H54 (cell line): ENCODE measurements at places on chromosomes 16 and 17.

- DNase-seq, result no peak
Measured at GRCh38 chr16:27692576-27692975, 142.6 kb downstream of the KATNIP start.

- no peak for DNase-seq
Measured at GRCh38 chr17:72376526-72377345, 255.9 kb downstream of the SOX9 start.

DNA sequence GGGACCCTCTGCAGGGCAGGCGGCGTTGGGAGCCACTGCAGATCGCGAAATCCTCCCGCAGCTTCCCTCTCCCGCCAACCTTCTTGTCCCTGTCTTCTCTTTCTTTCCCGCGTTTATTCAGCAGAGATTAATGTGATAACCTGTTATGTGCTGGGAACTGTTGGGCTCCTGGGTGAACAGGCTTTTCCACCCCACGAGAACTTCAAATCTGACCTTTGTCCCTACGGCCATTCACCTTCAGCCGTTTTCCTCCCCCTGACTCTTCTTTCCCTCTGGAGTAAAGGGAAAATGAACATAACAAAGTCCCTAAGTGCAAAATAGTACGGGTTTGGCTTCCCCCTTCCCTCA, 15.2 kb upstream of the KPNA2 start:
- DNase-seq, result peak; percentile 33

GRCh38 chr17:9886141-9886930, 18.7 kb downstream of the RCVRN start:
- no peak for DNase-seq

DNA sequence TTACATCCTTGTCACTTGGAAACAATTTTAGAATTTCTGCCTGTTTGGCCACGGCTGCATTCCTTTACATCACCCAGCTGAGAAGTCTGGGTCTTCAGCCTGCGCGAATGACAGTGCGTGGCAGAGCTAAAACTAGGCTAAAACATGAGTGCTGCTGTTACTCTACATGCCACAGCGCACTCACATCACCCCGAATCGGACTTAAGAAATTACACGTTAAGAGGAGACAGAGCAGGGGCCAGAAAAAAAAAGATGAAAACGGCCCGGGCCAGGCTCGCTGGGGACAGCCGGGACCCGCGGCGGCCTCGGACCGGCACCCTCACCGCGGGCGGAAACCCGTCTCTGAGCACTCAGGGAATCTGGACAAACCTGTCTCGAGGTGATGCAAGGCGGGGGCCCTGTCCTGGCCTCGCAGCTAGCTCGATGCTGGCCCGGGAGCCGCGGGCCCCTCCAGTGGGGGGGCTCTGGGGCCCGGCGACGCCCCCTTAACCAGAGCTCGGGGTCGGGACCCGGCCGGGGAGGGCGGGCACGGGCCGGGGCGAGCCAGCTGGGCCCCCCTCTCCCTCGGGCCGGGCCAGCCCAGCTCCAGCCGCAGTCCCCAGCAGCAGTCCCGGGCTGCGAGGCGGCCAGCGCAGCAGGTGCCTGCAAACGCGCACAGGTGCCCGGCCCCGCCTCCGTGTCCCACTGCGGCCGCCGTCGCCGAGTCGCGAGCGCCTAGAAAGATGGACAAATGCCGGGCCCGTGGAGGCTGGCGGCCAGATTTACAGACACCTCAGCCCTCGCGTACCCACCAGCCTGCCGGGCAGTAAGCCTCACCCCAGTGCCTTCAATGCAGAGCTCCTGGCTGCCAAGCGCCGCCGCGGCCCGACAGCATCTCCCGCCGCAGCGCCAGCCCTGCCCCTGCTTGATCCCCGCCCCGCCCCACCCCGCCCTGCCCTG, at the start of gene AKTIP:
Gene AKTIP (minus strand): TSS at position 879 of the 939 bp plus-strand sequence. CDS start 2,950 bp downstream, outside the sequence.
- peak; percentile 34 for DNase-seq

GRCh38 chr16:26614237-26614841, 452.4 kb upstream of the C16orf82 start:
- no peak for DNase-seq

DNA sequence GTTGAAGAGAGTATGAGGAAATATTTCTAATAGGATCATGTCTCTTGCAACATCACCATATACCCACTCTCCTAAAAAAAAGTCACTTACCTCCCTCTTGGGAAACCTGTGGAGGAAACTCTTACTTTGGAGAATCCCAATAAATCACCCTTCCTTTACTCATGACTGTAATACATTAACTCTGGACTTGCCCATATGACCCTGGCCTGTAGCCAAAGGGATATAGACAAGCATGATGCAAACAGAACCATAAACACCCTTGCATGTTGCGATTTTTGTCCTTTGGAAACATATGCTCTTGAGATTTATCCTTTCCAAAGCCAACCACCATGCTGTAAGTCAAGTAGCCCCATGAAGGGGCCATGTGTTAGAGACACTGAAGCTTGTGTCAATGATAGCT, 19.5 kb downstream of the CDH11 start:
- DNase-seq, result no peak

DNA sequence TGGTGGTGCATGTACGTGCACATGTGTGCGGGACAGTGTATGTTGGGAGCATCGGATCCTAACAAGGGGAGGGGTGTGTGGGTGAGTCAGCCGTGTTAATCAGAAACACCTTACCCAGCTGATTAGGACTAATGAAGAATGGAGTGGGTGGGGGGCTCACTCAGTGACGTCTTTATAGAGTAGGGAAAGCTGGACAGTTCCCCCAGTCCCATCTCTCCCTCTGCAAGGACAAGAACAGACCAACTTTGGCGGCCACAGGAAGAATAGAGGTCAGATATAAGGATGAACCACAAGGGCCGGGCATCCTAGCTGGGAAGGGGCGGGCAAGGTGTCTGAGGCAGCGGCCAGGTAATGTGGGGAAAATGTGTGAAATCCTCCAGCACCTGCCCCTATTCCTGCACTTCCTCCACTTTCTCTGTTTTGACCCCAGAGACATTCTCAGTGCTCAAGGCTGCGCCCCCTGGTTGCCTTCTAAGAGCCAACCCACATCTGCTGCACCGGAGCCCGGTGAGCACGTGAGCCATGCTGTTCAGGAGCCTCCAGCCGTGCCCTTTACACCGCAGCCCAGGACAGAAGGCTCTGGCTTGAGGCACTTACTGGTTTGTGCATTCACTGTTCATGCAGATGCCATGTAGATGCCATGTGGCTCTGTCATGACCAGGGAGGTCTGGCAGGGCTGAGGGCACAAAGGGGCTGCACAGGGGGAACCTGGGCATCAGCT, 18.9 kb upstream of the TBX21 start:
- no peak for DNase-seq

DNA sequence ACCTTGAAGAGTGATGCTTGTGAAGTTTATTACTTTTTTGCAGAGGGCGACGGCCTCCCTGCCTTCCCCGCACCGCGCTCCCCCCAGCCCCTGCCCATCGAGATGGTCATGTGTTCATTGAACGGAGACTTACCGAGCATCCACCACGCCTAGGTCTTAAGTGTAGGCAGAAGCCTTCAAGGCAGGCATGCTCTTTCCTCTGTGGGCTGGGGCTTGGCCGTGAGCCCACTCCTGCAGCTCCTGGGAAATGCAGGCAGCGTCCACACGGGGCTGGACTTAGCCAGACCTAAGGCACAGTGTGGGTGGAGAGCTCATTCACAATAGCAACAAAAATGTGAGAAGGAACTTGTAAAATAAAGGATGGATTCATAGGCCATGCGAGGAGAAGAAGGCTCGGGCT, 19.2 kb downstream of the RNF213 start:
- DNase-seq, result no peak

DNA sequence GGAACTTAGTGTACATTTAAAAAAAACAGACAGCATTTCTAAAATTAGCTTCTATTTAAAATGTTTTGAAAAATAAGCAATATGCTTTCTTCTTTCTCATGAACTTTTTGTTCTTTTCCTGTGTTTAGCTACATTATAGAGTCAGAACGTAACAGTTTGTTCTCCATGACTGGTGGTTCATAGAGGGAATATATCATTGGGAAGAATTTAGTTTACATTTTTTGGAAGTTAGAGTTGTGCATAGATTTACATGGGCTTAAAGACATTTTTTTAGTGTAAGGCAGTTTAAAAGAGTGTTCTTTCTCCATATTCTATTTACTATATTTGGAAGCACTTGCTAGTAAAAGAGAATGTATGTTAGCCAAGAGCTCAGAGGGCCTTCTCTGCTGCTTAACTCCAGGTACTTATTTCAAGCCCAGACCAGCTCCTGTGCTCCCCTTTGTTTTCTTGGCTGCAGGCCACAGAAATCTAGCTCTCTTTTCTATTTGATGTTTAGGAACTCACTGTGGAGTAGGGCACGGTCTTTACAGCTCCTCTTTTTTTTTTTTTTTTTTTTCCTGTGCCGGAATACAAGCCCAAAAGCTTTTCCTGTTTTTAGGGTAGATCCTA, 20.2 kb downstream of the AP2B1 start:
- no peak for DNase-seq

GRCh38 chr17:74393346-74393942, 26.1 kb downstream of the GPR142 start:
- DNase-seq, result no peak

GRCh38 chr16:27447301-27447700, 45.3 kb downstream of the IL21R start:
- no peak for DNase-seq

GRCh38 chr16:6209355-6209930, 1111.8 kb upstream of the EEF2KMT start:
- no peak for DNase-seq

GRCh38 chr17:79707931-79708891, 22.5 kb upstream of the ENPP7 start:
- no peak for DNase-seq

DNA sequence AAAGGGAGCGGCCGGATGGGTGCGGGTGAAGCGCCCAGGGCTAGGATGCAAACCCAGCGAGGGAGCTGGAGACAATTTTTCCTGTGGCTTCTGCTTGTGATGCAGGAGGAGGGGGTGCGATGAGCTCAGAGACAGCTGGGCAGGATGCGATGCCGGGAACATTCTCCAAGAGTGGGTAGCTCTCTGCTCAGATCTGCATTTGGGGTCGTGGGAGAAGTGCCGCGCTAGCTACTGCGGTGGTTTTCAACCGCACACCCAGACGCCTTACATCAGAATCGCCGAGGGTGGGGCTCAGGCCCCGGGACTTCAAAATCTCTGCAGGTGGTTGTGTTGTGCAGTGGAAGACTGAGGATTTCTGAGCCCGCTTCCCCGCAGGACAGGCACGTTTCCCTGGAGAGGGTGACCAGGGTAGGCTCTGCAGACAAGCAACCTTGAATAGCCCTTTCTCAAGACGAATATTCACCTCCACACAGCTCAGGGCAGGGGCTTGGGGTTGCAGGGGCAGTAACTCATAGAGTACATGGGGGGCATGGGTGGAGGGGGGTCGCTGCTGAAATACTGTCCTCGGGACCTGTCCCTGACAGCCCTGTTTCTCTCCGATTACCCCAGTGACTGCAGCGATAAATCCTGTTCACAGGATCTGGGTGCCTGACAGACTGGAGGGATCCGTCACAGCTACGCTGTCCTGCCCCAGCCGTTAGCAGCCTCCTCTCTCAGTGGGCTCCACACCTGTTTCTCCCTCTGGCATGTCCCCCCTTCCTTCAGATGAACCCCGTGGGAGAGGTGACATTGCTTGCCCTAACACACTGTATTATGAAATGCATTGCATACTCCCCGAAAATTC, 63.3 kb downstream of the HAPSTR1 start:
- no peak for DNase-seq

- DNase-seq, result no peak
Measured at GRCh38 chr17:39653316-39653661, 11.9 kb upstream of the TCAP start.

GRCh38 chr17:4513113-4514032, 14.7 kb downstream of the SPNS2 start:
- no peak for DNase-seq

DNA sequence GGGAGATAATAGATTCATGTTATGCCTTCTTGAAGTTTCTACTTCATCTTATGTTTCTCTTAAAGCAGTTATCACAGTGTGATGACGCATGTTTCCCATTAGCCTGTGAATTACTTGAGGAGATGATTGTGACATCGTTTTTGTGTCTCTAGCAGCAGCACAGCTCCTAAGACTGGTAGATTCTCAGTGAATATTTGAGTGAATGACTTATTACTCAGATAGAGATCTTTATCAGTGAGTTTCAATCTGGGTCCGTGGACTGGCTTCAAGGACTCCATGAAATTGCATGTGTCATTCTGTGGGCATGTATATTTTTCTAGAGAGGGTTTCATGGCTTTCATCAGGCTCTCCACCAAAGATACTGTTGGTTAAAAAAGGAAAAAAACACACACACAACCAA, 29.9 kb downstream of the YPEL2 start:
- peak; percentile 36 for DNase-seq

- peak; percentile 90 for DNase-seq
Measured at GRCh38 chr17:81487487-81488275, 24.9 kb downstream of the ACTG1 start.

- DNase-seq, result no peak
Measured at GRCh38 chr16:14101415-14101814, 30.3 kb downstream of the MRTFB start.

DNA sequence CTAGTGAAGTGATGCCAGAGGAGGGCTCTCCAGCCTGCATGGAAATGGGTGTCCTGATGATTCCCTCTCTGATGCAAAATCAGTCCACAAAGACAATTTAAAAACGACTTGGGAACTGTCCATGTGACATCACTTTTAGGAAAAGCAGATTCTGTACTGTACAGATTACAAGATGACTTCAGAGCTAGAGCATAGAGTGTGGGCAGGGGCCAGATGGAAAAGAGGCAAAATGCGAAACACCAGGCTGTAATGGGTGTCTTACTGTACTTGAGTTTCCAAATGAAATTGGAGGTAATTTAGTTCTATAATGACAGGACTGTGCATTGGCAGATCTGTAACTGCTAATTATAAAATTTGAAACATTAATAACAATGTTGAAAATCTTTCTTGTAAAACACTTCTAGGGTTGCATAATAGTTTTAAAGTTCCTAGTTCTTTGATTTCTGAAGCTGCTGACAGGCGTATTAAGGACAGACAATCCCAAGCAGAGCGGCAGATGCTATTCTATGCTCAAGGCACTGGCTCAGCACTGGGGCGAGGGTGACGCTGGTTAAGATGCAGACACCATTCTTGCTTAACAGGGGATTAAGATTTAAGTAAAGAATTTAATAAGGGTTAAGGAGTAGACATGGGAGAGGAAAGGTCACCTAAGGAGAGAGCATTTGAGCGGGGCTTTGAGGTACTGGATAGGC, 29.6 kb downstream of the OGFOD1 start:
- no peak for DNase-seq
